ENCODE measurements at places on chromosomes 7 and 10. TPM values are rescaled to one million over a fixed set of nuclear protein-coding genes. Genes with fewer than 3 reads are reported as not detected.

- H3K4me1 ChIP-seq, result peaks cover 2% of the 10 kb centered on the region
- DNase-seq, result no peak
- H3K27ac ChIP-seq, result no peak overlapping the region
- no peaks in the 10 kb centered on the region for H3K36me3 ChIP-seq
- no peak overlapping the region for H3K4me3 ChIP-seq
Measured at GRCh38 chr10:124320778-124321432, 97.8 kb downstream of the OAT start.

DNA sequence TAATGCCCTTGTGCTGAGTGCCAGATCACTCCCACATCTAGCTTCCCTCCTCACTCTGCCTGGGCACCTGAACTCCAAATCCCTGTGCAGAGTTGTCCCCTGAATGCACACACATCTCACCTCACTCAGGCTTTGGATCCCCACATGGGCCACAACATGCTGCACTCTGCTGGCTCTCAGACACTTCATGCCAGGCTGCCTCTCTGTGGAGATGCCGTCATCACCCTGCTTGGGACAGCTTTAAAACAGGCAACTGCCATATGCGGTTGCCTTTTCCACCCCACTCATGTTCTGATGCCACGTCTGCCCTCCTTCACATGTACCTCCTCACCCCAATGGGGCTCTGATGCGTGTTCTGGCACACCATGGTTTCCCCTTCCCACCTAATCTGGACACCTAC, 477.0 kb downstream of the GFRA1 start:
- no peaks in the 10 kb centered on the region for H3K4me1 ChIP-seq
- H3K27ac ChIP-seq, result no peak overlapping the region
- no peak for DNase-seq
- H3K36me3 ChIP-seq, result no peaks in the 10 kb centered on the region

DNA sequence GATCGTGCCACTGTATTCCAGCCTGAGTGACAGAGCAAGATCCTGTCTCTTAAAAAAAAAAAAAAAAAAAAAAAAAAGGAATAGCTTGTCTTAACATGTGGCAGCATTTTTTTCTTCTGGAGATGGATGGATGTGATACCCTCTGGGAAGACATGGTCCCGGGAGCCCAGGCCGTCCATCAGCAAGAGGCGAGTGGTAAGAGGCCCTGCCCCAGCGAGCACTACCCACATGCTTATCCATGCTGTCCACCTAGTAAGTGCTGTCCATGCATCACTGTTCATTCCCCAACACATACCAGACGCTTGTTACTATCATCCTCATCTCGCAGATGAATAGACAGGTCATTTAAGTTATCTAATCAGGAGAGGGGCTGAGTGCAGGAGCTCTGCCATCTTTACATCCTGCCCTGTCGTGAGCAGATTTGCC, 12.9 kb downstream of the ATP6V1F start:
- H3K27ac ChIP-seq, result no peak overlapping the region
- H3K4me3 ChIP-seq, result no peak overlapping the region
- H3K27me3 ChIP-seq, result peaks cover 7% of the 10 kb centered on the region
- DNase-seq, result no peak

GRCh38 chr10:110022716-110023504, 15.1 kb downstream of the ADD3 start:
- H3K27ac ChIP-seq, result peak overlapping the region; percentile 10
- no peak for DNase-seq
- H3K36me3 ChIP-seq, result no peaks in the 10 kb centered on the region
- H3K27me3 ChIP-seq, result no peaks in the 10 kb centered on the region
- peak overlapping the region; percentile 4 for H3K4me3 ChIP-seq

DNA sequence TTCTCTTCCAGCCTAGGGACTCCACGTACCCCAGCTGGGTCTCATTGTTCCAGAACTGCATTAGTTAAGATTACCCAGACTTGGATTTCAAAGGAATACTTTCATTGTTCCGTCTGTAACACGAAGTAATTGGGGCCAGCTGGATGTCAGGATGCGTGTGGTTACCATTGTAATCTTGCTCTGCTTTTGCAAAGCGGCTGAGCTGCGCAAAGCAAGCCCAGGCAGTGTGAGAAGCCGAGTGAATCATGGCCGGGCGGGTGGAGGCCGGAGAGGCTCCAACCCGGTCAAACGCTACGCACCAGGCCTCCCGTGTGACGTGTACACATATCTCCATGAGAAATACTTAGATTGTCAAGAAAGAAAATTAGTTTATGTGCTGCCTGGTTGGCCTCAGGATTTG, 21.0 kb downstream of the LRRC17 start:
- no peaks in the 10 kb centered on the region for H3K4me1 ChIP-seq
- no peaks in the 10 kb centered on the region for H3K36me3 ChIP-seq
- no peak for DNase-seq
- no peak overlapping the region for H3K4me3 ChIP-seq
- no peak overlapping the region for H3K27ac ChIP-seq
- H3K27me3 ChIP-seq, result no peaks in the 10 kb centered on the region

DNA sequence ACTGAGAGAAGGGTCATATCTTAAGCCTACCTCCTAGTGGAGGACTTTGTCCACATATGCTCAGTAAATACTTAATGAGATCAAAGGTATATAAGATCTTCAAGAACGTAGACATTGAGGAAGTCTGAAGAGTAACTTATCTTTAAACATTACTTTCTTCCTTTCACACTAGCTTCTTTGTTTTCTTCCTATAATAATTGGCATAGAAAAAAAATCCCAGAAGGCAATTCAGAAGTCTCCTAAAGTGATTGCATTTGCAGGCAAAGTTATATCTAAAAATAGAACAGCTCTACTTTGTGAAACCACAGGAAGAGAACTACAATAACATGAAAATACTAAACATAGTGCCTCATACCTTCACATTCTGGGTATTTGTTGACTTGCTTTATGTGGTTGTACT, 150.4 kb downstream of the PPP1R3A start:
- no peaks in the 10 kb centered on the region for H3K4me1 ChIP-seq
- H3K27ac ChIP-seq, result no peak overlapping the region
- DNase-seq, result no peak
- no peaks in the 10 kb centered on the region for H3K27me3 ChIP-seq
- no peaks in the 10 kb centered on the region for H3K36me3 ChIP-seq
- H3K4me3 ChIP-seq, result no peak overlapping the region

GRCh38 chr7:25789701-25790640, 362.0 kb upstream of the NFE2L3 start:
- no peak overlapping the region for H3K4me3 ChIP-seq
- H3K4me1 ChIP-seq, result no peaks in the 10 kb centered on the region
- no peaks in the 10 kb centered on the region for H3K36me3 ChIP-seq
- peaks cover 30% of the 10 kb centered on the region for H3K27me3 ChIP-seq
- no peak overlapping the region for H3K27ac ChIP-seq

GRCh38 chr10:32199714-32200394, 143.6 kb upstream of the KIF5B start:
- no peak overlapping the region for H3K4me3 ChIP-seq
- H3K27me3 ChIP-seq, result no peaks in the 10 kb centered on the region
- H3K4me1 ChIP-seq, result no peaks in the 10 kb centered on the region
- no peak for DNase-seq
- no peaks in the 10 kb centered on the region for H3K36me3 ChIP-seq
- H3K27ac ChIP-seq, result no peak overlapping the region

The PRKAG2 gene
- total RNA-seq, result 28.4 TPM

- H3K36me3 ChIP-seq, result no peaks in the 10 kb centered on the region
- DNase-seq, result no peak
- peaks cover under 1% of the 10 kb centered on the region for H3K27me3 ChIP-seq
- no peak overlapping the region for H3K4me3 ChIP-seq
- no peak overlapping the region for H3K27ac ChIP-seq
Measured at GRCh38 chr7:44150466-44150832, 9.3 kb upstream of the MYL7 start.

GRCh38 chr10:102395400-102396316, at the start of gene NFKB2:
NFKB2 (plus strand) TSS chr10:102395705; CDS start chr10:102395960, 255 bp downstream.
- peak within 1 kb of the TSS; percentile 99 for H3K4me3 ChIP-seq
- no peaks in the 10 kb centered on the region for H3K27me3 ChIP-seq
- H3K27ac ChIP-seq, result peak within 1 kb of the TSS; percentile 97
- H3K4me1 ChIP-seq, result peaks cover 50% of the 10 kb centered on the region
- peaks cover 17% of the 10 kb centered on the region for H3K36me3 ChIP-seq
- DNase-seq, result peak; percentile 90

GRCh38 chr7:55508221-55509011, 63.9 kb downstream of the VOPP1 start:
- no peaks in the 10 kb centered on the region for H3K27me3 ChIP-seq
- peaks cover 93% of the 10 kb centered on the region for H3K4me1 ChIP-seq
- peak; percentile 34 for DNase-seq
- H3K36me3 ChIP-seq, result peaks cover 12% of the 10 kb centered on the region
- peak overlapping the region; percentile 81 for H3K27ac ChIP-seq

DNA sequence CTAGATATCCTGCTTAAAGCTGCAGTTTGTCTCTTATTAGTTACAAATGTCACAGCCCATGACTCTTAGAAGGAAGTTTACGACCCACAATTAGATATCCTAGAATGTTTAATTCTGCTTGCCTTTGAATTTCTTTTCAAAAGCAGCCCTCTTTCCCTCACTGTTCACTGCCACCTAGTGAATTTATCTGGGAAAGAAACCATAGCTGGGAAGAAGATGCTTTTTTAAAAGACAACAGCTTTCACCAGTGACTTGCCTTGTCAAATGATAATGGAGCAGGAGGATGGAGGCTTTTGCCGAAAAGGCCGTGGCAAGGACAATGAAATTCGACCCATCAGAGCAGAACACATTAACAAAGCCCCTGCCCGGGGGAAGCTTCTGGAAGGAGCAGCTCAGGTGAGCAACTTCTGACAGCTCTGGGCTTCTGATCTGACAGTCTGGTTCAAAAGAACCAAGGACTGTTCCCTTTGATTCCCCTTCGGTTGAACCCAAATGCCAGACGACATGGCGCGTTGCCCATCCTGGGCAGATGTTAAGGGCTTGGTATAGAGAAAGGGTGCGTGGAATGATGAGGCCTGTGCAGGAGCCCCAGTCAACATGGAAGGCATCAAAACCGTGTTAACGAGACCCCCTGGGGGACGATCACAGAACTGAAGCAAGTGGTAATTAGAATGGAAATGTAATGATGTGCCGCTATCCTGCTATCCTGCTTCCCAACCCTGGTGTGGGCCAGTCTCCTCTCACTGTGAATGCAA, 236.8 kb downstream of the FRMD4A start:
- H3K36me3 ChIP-seq, result no peaks in the 10 kb centered on the region
- no peak overlapping the region for H3K27ac ChIP-seq
- H3K4me1 ChIP-seq, result no peaks in the 10 kb centered on the region
- no peak overlapping the region for H3K4me3 ChIP-seq
- no peak for DNase-seq

Measured in activated T-cell treated with anti-CD3 and anti-CD28 coated beads, Interleukin-2, amount 50 U/mL, for 72 hours (primary cell).